ENCODE measurements at places on chromosomes 11 and 22.

DNA sequence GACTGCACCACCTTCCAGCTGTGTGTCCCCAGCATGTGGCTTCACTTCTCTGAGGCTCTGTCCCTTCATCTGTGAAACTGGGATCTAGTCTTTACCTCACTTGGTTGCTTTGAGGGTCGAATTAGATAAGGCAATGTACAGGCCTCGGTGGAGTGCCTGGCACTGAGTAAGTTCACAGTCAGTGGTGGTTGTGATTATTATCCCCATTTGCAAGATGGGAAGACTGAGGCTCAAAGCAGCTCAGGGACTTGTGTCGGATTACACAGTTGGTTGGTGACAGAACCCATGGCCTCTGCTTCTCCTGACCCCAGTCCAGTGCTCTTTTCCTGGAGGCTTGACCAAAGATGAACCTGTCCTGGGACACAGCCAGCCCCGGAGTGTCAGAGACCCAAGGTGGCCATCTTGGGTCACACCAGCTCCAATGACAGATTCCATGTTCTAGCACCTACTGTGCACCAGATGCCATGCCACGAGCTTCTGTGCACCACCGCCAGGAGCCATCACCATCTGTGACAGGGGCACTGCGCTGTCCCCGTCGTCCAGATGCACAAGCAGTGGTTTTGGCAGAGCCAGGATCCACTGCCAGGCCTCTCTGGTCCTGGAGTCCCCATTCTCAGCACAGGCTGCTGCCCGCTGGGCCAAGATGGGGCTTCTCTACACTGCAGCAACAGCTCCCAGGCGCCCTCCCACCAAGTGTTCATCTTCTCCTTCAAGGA lies 60.5 kb downstream of the IGLL1 start:
- no peak for DNase-seq

DNA sequence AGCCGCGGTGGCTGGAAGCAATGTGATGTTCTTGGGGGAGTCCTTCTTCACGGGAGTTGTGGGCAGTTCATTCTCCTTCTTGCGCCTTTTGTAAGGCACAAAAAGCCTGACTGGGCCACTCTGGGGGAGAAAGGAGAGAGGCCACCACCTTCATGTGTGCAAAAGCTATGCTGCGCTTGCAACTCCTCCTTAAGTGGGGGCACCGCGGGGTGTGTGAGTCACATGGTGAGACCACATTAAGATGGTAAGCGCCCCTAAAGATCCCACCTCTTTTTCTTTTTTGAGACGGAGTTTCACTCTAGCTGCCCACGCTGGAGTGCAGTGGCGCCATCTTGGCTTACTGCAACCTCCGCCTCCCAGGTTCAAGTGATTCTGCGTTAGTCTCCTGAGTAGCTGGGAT lies 14.1 kb downstream of the DEAF1 start:
- no peak for DNase-seq

DNA sequence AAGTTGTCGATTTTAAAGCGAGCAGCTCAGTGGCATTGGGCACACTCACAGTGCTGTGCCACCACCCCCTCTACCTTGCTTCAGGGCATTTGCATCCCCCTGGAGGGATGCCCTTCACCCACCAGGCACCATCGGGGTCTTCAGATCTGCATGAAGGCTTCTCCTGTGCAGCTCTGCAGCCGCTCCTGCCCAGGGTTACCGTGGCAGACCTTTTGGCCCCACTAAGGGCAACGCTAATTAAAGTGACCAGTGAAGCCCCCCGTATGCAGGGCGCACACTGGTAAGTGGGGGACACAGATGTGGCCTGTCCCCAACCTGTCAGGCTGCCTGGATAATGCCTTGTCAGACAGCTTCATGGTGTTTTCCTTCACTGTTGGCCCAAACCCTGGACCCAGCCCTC lies 1117.7 kb downstream of the BRD1 start:
- no peak for DNase-seq

- no peak for DNase-seq
Observed at GRCh38 chr11:114610984-114611944, 15.7 kb upstream of the NXPE4 start.

- no peak for DNase-seq
Observed at GRCh38 chr22:23815541-23816155, 23.2 kb downstream of the DERL3 start.

DNA sequence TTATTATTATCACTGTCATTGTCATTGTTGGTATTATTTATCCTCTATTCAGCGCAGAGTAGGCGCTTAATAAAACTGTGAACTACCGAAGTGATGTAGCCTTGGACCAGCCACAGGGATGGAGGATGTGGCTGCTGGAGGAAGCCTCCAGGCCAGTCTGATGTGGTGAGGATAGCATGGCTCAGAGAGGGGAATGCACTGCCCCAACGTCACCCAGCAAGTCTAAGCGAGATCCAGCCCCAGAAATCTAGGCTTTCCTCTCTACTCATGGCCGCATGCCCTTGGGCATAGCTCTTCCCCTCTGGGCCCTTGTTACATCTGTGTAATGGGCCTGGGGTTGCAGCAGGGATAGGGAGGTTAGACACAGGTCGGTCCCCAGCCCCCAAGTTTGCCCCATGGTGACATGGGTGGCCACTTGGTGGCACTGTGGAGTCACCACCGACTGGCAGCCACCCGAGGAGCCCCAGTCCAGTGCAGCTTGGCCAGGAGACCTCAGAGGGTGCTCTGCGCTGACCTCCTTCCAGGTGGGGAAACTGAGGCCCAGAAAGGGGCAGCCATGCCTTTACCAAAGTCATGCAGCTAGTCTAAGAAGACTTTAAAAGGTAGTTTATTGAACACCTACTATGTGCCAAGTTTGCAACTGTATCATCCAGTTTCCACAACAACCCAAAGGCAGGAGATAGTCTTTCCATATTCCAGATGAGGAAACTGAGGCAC lies 395.7 kb downstream of the MN1 start:
- no peak for DNase-seq

- no peak for DNase-seq
Observed at GRCh38 chr11:94558468-94558867, 8.7 kb upstream of the PIWIL4 start.

DNA sequence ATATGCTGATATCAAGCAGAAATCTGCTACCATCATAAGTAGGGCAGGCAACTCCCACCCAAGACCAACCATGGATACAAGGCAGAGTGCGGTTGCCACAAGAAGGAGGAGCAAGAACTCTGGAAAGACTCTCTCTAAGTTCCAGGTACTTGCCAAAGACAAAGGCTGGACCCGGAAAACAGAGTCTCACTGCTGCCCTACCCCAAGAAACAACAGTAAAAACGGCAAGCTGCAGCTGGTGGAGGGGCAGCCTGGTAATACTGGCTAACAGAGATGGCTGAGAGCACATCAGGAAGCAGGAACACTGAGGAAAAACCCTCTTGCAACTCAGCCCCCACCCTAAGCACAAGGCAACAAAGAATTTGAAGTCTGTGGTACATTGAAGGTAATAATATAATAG lies 27.7 kb upstream of the NXPE2 start:
- no peak for DNase-seq

DNA sequence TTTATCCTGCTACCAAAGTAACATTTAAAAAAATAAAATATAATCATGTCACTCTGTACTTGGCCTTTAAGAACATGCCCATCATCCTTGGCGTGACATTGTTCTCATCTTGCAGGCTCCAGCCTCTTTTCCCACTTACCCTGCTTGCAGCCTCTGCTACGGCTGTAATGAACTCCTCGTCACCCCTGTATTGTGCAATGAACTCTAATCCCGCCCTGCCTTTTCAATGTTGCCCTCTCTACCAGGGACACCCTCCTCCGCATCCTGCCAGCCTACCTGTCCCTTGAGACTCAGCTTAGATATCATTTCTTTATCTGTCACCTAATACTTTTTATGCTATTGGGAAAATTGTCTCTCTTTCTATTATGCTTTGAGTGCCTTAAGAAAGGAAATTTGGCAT lies 12.6 kb upstream of the MMP20 start:
- no peak for DNase-seq

DNA sequence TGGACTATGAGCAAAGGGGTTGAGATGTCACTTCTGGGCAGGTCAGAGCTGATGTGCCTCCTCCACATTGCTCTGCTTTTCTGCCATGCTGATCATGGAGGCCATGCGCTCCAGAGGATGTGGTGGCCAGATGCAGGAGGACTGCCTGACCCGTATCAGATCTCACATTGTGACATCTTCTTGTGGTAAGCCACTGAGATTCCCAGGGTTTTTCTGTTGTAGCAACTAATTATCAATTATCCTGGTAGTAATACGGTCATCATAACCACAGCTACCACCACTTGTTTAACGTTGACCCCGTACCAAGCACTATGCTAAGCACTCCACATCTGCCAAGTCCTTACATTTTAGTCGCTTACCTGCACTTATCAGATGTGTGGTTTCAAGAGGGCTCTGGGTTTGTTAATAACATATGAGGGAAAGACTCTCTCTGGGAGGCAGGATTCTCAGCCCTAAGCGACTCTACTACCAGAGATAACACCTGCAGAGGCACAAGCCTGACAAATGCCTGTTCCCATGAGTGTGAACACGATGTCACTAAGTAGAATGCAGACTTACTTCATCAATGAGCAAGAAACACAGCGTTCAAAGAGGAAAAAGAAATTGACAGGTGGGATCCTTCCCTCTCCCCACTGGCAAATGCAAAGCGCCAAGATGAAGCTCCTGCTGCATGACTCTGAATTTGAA lies 63.6 kb upstream of the TIMP3 start:
- no peak for DNase-seq

DNA sequence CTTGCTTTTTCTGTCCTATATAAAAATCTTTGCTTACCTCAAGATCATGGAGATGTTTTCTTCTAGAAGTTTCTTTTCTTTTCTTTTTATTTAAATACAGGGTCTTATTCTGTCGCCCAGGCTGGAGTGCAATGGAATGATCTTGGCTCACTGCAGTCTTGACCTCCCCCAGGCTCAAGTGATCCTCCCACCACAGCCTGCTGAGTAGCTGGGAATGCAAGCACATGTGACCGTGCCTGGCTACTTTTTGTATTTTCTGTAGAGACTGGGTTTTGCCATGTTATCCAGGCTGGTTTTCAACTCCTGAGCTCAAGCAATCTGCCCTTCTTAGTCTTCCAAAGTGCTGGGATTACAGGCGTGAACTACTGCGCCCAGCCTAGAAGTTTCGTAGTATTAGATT lies 45.3 kb downstream of the USP35 start:
- no peak for DNase-seq

DNA sequence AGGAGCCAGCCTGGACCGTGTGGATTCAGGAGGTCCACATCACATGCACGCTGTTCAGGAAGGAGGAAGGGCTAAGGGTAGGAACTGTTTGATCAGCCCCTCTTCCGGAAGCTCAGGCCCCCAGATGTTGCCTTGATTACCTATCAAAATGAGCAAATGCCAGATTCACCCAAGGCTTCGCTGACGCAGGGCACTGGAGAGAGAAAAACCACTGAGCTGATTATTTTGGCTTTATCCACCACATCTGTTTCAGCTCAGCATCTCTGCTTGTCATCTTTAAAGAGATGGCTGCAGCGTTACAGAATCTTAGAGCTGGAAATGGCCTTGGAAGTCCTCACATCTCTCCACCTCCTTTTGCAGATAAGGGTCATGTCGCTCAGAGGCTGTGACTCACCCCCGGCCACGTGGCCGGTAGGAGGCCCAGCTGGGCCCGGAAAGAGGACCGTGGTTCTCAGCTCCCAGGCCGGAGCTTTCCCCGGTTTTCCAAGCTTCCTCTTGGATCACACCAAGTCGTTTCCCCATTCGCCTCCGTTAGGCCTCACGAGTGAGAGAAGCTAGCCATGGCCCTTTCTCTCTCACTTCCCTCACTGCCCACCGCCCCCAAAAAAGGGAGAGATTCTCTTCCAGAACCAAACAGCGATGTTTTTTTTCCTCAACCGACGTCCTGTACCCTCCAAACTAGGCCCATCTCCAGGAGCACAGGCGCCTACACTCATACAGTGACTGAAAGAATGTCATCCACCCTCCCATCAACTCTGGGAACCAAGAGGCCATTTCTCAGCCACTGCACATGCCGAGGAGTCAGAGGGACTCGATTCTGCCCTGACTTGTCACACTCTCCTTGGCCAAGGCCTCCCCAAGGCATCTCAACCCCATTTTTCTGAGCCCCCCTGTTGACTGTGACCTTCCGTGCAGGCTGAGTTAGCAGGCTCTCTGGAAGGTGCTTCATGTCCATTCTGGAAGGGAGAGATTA lies 37.6 kb downstream of the LIF start:
- no peak for DNase-seq

DNA sequence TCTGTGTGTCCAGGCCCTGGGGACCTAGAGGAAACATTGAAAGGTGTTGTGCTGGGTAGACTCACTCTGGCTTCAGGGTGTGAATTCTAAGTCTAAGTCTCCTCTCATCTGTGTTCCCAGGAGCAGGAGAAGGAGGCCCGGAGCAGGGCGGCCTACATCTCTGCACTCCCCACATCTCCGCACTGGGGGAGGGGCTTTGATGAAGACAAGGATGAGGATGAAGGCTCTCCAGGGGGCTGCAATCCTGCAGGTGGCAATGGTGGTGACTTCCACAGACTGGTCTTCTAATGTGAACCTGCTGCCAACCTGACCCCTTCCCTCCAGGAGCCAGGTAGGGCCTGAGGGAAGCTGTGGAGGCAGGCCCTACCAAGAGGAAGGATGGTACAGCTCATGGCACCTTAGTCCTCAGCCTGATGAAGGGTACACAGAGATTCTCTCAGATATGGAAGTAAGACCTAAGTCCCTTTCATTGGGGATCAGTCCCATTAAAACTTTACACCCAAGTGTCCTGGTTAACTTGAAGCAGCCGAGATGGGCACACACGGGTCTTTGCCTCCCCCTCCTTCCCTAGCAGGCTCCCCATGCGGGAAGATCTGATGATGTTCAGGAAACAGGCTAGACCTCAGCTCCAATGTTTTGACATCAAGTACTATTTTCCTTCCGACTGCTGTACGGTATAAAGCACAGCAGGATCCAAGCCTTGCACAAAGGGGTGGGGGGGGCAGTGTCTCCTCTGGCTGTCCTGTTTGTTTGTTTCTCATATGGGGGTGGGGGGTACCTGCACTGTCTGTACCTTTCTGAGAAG lies 25.0 kb downstream of the USP35 start:
- DNase-seq = no peak

DNA sequence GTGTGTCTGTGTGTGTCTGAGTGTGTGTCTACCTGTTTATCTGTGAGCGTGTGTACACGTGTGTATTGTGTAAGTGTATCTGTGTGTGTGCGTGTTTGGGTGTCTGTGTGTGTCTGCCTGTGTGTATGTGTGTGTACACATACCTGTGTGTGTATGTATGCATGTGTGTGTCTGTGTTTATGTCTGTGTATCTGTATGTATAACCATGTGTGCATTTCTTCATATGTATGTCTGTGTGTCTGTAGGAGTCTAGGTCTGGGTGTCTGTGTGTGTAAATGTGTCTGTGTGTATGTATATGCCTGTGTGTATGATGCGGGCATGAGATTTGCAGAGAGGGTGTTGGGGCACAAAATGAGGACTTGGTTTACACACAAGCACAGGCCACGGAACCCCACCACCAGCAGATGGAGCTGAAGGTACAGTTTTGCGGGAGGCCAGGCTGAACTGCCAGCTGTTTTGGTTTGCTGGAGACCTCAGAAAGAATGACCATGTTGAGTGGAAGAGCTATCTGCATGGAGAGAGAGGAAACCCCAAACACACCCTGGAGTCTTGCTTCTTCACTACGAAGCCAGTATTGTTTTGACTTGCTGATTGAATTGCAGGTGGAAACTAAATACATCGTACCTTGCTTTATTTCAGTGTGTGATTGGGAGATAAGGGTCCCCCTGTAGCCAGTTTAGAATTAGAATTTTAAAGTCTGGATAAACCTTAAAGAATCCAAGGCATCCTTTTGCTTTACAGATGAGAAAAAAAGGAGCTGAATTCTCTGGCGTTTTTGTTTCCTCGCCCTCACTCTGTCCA lies 497.2 kb downstream of the NTM start:
- DNase-seq = no peak

GRCh38 chr11:14041040-14041439 lies 78.5 kb downstream of the SPON1 start:
- no peak for DNase-seq
